NCI-H1436 (cell line): ENCODE measurements at places on chromosomes 6 and 20.

- DNase-seq, result no peak
Observed at GRCh38 chr6:80174900-80175572, 68.6 kb downstream of the BCKDHB start.

DNA sequence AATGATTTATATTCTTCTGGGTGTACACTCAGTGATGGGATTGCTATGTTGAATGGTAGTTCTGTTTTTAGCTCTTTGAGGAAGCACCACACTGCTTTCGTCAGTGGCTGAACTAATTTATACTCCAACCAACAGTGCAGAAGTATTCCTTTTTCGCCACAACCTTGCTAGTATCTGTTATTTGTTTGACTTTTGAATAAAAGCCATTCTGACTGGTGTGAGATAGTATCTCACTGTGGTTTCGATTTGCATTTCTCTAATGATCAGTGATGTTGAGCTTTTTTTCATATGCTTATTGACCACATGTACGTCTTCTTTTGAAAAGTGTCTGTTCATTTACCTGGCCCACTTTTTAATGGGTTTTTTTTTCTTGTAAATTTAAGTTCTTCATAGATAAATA lies 583.8 kb upstream of the ARID1B start:
- no peak for DNase-seq

- no peak for DNase-seq
Observed at GRCh38 chr6:102223942-102224341, 830.4 kb downstream of the GRIK2 start.

DNA sequence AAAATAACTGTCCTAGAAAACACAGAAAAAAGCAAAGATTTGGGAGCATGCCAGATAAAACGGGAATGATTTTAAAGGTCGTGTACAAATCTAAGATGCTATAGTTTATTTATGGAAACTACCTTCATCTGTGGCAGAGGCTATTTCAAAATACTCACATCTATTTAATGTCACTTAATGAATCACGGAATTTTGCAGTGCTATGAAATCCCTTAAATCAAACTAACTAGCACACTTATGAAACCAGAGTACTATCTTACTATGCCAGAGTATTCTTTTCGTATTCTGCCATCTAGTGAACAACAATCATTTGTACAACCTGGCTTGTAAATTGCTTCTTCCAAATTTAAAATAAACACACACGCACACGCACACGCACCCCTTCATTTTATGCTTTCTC lies 77.9 kb upstream of the BMP5 start:
- DNase-seq, result no peak

DNA sequence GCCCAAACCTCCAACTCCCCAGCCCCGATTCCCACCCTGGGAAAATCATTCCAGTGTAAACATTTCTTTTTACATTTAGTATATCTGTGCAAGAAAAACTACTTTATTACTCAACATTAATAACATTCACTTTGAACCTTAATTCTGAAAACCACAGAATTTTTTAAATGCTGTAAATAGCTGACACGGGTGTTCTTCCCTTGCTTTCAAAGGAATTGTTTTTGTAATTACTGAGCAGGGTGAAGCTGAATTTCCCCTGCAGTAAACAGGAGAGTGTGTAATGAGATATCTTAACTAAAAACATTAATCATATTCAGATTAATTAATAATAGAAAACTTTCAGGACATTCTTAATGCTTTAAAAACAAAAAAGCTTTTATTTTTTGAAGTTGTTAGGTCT lies 99.3 kb upstream of the CITED2 start:
- DNase-seq, result no peak

- DNase-seq, result no peak
Observed at GRCh38 chr20:19223640-19224039, 11.2 kb downstream of the SLC24A3 start.

GRCh38 chr6:169996378-169997051 lies 245.1 kb downstream of the ERMARD start:
- DNase-seq, result no peak

- DNase-seq, result no peak
Observed at GRCh38 chr20:52473186-52473585, 281.6 kb upstream of the ZFP64 start.

DNA sequence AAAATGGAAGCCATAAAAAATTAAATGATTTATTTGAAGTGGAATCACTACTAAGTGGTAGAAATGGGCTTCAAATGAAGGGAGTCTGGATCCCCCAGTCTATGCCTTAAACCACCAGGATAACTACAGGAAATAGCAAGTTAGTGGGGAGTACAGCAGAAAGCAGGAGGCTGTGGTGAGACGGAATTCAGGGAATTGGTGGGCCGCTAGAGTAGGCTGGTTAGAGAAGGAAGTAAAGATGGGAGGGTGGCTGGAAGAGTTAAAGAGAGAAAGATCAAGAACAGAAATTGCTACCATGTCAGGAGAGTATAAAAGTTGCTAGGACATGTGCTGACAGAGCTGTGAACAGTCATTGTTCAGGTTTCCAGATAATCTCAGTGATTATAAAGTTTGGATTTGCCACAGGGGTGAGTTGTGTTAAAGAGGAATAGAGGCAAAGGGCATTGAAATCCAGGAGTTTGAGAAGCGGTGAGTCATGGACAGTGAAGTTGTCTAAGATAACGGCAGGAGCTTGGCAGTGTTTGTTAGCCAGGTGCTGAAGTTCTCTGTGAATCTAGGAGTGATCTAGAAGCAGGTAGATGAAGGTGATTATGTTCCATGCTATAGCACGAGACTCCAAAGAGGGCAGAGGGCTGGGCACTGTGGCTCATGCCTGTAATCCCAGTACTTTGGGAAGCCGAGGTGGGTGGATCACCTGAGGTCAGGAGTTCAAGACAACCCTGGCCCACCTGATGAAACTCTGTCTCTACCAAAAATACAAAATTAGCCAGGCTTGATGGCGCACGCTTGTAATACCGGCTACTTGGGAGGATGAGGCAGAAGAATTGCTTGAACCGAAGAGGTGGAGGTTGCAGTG lies 13.7 kb upstream of the HINT3 start:
- DNase-seq, result no peak

- DNase-seq, result no peak
Observed at GRCh38 chr6:81084776-81085430, 667.6 kb downstream of the TENT5A start.

DNA sequence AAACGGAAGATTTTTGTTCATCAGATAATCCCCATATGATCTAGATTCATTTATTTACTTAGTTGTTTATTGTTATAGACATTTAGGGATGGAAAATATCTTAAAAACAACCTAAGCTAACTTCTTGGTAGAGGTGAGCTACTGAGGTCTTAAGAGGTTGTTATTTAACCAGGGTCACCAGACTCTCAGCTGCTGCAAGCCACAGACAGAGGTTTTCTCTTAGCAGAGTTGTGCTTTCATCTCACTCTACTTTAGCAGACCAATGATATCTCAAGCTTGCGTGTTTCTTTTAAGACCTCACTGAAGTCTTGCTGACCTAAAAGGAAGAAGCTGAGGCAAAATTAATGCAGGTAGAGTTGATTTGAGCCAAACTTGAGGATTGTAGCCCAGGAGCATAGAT lies 43.6 kb downstream of the NCOA7 start:
- no peak for DNase-seq

- no peak for DNase-seq
Observed at GRCh38 chr6:160022101-160022500, 53.2 kb downstream of the IGF2R start.

- no peak for DNase-seq
Observed at GRCh38 chr20:63238514-63239125, 2.9 kb downstream of the BIRC7 start.

GRCh38 chr6:131013495-131013894 lies 49.5 kb downstream of the EPB41L2 start:
- DNase-seq, result no peak

DNA sequence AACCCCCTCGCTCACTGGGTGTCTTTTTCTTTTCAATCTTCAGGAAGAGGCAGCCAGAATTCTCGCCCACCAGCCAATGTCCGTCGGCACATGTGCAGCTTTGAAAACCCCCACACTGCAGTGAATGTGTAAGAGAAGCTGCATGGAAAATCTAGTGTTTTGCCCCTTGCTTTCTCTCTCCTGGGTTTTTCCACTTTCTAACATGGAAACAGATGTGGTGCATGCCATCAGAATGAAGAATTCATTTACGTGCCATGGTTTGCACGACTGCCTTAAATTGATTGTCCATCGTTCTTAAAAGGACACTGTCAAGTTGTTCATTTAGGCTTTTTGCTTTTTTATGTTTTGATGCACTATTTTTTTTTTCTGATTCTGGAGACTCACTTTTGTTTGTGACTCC lies 117.1 kb upstream of the RAB32 start:
- DNase-seq, result no peak

DNA sequence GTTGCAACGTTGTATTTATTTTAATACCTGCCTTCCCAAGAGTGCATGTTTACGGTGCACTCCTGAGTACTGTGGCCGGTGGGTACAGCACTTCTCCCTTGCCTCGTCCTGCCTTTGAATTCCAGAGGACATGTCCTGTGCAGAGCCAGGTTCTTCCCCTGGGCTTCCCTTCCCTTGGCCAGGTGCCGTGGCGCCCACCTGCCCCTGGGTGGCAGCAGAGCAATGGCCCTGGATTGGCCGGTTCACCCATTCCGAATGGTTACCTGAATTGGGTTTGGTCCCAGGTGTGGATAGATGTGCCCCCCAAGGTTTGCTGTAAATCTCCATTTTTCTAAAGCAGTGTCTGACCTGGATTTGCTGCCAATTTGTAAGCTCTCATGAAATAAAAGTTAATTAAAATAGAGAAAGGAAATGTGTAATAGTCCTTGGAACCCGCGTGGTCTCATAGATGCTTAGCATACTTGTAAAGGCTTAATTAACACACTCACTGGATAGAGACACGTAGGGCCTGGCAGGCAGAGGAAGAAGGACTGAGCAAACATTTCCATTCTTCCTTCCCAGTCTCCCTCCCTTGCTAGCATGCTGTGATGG lies 40.6 kb downstream of the DTD1 start:
- DNase-seq, result peak; percentile 9

GRCh38 chr6:23498013-23498412 lies 628.0 kb upstream of the NRSN1 start:
- DNase-seq, result no peak

GRCh38 chr20:63100926-63101699 lies 94.3 kb upstream of the BHLHE23 start:
- DNase-seq, result no peak

DNA sequence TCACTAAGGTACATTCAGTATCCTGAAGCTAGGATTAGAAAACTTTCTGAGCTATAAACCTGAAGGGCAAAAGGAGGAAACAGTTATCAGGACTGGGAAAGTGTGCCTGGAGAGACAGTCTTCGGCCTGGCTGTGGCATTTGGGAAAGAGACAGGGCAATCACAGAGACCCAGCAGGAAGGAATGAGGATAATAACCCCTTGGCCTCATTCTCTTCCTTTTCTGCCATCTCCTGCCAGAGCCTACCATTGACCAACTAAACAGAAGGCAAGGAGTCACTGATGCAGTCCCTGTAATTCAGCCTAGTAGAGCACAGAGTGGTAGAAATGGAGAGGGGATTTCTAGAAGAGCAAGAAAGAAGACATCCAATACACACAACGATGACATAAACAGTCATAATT lies 359.4 kb downstream of the HDGFL1 start:
- no peak for DNase-seq

- no peak for DNase-seq
Observed at GRCh38 chr20:15287329-15287728, 949.9 kb upstream of the FLRT3 start.

GRCh38 chr6:25980935-25981334 lies 18.3 kb downstream of the TRIM38 start:
- no peak for DNase-seq

- DNase-seq, result no peak
Observed at GRCh38 chr6:133898263-133898662, 9.3 kb downstream of the TCF21 start.

DNA sequence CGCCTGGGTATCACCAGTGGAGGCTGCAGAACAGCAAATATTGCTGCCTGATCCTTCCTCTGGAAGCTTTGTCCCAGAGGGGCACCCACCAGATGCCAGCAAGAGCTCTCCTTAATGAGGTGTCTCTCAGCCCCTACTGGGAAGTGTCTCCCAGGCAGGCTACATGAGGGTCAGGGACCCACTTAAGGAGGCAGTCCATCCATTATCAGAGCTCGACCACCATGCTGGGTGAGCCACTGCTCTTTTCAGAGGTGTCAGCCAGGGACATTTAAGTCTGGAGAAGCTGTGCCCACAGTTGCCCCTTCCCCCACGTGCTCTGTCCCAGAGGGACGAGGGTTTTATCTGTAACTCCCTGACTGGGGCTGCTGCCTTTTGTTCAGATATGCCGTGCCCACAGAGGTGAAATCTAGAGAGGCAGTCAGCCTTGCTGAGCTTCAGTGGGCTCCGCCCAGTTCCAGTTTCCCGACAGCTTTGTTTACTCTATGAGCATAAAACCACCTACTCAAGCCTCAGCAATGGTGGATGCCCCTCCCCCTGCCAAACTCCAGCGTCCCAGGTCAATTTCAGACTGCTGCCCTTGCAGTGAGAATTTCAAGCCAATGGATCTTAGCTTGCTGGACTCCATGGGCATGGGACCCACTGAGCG lies 25.9 kb upstream of the AIG1 start:
- DNase-seq, result no peak

- DNase-seq, result no peak
Observed at GRCh38 chr6:50792771-50793170, 25.9 kb upstream of the TFAP2B start.

DNA sequence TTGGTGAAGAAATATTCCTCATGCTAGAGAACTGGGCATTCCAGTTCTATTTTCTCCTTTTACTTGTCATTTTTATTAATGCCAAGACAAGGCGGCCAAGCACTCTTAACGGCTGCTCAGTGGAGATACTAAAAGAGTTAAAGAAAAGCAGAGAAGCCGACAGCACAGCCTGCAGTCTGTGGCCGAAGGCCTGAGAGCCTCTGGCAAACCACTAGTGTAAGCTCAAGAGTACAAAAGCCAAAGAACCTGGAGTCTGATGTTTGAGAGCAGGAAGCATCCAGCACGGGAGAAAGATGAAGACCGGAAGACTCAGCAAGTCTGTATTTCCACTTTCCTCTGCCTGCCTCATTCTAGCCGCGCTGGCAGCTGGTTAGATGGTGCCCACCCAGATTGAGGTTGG lies 167.1 kb upstream of the FUT9 start:
- no peak for DNase-seq

DNA sequence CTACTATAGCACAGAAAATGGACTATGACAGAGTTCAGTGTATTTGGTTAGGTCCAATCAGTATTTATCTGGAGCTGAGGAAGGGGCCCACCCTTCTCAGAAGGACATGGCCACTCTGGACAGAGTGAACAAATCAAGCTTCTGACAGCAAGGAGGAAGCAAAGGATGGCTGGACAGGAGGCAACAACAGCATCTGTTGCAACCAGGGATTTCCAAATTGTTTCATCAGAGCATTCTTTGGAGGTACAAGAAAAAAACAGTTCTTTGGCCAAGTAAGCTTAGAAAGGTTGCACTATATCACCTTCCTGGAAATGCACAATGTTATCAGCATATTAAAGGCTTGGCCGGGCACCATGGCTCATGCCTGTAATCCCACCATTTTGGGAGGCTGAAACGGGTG lies 118.7 kb upstream of the SLC22A16 start:
- DNase-seq, result no peak

DNA sequence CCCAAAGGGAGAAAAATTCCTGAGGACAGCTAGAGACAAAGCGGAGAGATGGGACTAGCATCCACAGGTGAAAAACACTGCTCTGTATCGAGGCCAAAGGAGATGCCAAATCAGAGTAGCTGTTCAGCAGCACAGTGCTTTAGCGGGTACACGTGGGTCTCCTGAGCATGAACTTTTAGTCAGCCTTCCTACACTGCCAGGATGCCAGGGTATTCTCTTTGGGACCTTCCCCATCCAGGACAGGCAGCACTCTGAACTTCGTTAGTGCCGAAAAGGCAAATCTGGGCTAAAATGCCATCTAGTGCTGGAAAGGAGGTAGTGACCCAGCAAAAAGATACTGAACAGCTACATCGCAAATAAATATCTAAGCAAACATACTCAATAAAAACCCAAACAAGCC lies 64.9 kb downstream of the C6orf58 start:
- peak; percentile 16 for DNase-seq
